Stomach (tissue), 19 donors: ENCODE measurements at places on chromosomes 12 and 14. TPM values are rescaled to one million over a fixed set of nuclear protein-coding genes. Genes with fewer than 3 reads are reported as not detected.
A peak's percentile ranks its signal among the peaks of the same experiment; 100 is the strongest.

FOXM1 gene
- 10.6 TPM for total RNA-seq

OVCH1 gene
- not detected for total RNA-seq

GPN3 gene
- total RNA-seq = 9.0 TPM

PRR4 gene
- not detected for total RNA-seq

KLRC2 gene
- not detected for total RNA-seq

PIANP gene
- 0.14 TPM for total RNA-seq

GRIP1 gene
- 8.8 TPM for total RNA-seq

TUBA1A gene
- 129 TPM for total RNA-seq

MIPOL1 gene
- total RNA-seq = 26.8 TPM

ACSM4 gene
- total RNA-seq = not detected

TEAD4 gene
- total RNA-seq = not detected

COL2A1 gene
- total RNA-seq = 2.2 TPM

- no peak for DNase-seq
These were observed 17.8 kb downstream of the EFCAB11 start for GRCh38 chr14:89936654-89937185.

DNA sequence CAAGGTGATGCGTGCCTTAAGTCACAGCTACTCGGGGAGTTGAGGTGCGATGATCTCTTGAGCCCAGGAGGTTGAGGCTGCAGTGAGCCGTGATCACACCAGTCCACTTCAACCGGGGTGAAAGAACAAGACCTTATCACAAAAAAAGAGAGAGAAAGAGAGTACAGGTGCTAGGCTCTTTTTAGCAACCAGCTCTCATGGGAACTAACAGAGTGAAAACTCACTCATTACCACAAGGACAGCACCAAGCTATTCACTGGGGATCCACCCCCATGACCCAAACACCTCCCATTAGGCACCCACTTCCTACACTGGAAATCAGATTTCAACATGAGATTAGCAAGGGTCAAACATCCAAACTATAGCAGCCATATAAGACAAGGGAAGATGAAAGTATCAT is 164.2 kb downstream of the NDUFA12 start:
- no peak for DNase-seq

GRCh38 chr12:55673638-55674037 is 34.1 kb downstream of the ITGA7 start:
- DNase-seq = no peak

DNA sequence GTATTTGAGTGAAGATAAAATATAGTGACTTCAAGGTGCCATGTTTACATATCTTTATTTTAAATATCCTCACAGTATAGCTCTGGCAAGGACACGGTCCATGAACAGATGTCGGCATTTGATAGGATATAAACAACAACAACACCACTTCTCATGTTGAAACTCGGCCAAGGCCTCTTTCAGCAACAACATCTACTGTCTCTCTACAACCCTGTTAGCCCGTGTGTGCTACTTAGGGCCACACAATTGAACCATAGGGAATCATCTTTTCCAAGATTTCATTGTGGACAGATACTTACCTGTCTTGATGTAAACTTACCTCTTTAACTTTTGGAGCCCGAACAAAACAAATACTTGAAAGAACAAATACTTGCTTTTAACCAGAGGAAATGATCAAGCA is 168.7 kb upstream of the SSTR1 start:
- DNase-seq = no peak

DNA sequence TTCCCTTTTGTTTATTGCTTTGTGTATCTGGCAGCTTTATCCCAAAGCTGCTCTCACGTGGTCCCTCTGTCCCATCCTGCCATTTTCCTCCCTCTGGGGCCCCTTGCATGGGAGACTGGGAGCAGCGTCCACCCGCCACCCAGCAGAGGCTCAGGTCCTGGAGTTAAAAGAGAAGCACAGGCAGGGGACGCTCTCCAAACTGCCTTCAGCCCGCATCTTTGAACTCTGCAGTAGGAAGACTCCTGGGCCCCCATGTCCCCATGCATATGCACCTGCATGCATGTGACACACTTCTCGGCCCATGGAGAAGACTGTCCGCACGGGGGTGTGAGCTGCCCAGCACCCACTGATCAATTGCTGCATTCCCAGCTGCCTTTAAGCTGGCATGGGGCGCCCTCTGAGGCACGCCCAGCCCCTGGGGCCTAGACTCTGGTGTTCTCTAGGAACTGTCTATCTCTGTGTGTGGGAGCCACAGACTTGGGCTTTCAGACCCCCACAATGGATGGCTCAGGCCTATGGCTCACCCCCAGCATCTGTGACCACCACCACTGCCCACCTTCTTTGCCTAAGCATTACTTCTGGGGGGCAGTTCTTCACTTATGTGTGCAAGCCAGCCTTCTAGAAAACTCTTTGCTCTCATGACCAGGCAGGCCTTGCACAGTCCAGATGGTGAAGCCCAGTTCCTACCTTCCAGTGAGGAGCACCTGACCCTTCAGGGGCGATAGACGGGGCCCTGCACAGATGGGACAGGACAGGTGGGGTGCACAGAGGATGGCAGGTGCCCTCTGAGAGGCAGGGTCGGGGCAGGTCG is 96.1 kb upstream of the DIO3 start:
- no peak for DNase-seq

DNA sequence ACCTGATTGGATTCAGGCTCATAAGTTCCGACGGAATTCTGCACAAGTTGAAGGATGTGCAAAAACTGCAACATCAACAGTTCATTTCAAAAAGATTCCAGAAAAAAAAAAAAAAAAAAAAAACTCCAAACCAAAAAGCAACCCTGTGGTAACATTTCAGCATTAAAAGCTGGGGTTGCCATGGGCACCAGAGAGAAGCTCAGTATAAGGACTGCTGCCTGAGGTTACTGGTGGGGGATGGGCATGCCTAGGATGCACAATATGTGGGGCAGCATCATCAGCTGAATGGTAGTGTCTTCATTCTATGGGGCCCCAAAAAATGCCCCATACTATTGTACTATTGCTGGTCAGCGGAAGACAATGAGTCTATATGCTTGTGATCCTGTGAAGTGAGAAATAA is 44.7 kb downstream of the MBIP start:
- DNase-seq = no peak

GRCh38 chr14:92315050-92315805 is 7.7 kb upstream of the SLC24A4 start:
- no peak for DNase-seq

- no peak for DNase-seq
These were observed 52.6 kb downstream of the FZD10 start for GRCh38 chr12:130214686-130215395.

DNA sequence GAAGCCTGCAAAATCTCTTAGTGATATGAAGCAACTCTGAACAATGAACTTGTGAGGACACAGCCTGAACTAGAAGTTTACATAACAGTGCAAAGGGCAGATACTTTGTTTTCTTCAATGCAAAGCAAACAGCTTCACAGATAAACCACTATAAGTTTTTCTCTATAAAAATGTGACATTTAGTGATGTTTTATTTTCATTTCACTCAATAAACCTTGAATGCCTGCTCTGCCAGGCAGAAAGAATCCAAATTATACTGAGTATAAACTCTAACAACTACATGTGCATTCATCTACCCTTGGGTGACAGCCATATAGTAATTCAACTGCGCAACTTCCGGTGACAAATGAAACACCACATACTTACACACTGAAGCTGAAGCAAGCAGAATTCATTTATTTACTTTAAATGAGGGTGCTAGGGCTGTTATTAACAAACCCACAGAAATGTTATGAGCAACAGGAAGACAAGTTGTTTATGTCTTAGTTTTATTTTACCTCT is 10.3 kb downstream of the DCP1B start:
- DNase-seq = no peak

DNA sequence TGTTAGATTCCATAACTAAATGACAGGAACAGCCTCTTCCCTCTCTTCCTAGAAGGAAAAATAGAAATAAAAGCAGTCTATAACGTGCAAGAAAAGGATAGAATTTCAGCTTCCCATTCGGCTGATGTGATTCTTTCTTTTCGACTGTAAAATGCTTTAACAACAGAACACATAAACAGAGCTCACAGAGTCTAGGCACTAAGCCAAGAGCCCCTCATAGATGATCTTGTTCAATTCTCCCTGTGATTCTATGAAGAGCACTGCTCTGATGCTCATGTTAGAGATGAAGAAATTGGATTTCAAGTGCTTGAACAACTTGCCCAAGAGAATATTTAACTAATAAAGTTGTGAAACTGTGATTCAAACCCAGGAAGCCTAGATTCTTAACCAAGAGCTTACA is 232.7 kb downstream of the RPAP3 start:
- DNase-seq = peak; percentile 20

- no peak for DNase-seq
These were observed 18.0 kb downstream of the FOXN4 start for GRCh38 chr12:109291117-109291516.

- no peak for DNase-seq
These were observed 218.8 kb downstream of the DAD1 start for GRCh38 chr14:22370084-22370847.

DNA sequence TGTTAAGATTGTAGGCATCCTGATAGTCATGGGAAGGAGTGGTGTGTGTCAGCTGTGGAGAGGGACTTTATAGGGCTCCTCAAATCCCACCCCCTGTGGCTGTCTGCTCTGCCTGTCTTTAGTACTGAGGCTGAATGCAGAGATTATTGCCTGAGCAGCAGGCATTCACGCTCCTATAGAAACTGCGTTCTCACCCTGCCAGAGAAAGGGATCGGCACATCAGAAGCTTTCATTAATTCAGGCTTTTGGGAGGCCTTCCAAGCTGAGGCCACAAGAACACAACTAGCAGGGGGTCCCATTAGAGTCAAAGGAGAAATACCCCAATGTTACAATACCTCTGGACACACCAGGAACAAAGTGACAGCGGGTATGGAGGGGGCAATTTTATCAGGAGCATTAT is 12.6 kb downstream of the KCNK10 start:
- DNase-seq = no peak

DNA sequence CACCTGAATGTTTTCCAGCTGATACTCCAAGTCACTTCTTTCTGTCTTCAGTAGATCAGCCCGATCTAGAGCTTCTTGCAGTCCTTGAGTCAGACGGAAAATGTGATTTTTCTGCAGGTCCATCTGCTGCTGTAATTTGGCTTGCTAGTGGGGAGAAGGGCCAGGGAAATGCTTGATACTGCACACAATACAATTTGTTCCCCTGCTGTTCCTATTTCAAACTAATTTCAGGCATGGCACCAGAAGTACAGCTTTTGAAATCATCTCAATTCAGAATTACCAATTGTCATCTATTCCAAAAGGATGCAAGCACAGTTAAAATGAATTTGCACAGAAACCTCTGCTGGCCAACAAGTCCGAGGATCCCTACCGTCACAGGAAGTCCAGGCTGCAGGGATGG is 53.4 kb downstream of the PRKAB1 start:
- DNase-seq = no peak

DNA sequence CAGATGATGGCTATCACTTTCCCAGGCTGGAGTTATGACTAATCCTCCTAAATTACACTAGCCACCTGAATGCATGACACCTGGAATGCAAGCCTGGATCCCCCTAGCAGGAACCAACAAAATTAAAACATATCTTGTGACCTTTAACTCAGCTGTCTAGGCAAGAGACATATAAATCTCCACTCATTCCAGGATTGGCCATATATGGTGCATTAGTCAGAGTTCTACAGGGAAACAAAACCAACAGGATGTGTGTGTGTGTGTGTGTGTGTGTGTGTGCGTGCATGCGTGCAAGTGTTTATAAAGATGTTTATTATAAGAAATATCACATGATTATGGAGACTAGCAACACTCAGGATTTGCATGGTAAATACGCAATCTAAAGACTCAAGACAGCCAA is 212.8 kb downstream of the KIF21A start:
- no peak for DNase-seq

DNA sequence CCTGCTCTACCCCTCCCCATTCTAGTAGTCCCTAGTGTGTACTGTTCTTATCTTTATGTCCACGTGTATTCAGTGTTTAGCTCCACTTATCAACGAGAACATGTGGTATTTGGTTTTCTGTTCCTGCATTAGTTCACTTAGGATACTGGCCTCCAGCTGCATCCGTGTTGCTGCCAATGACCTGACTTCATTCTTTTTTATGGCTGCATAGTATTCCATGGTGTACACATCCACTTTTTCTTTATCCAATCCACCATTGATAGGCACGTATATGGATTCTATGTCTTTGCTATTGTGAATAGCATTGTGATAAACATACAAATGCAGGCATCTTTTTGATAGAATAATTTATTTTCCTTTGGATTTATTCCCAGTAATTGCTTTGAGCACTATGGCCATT is 327.7 kb downstream of the DUSP6 start:
- DNase-seq = no peak

GRCh38 chr12:51077930-51078329 is 5.5 kb downstream of the CSRNP2 start:
- DNase-seq = peak; percentile 49

DNA sequence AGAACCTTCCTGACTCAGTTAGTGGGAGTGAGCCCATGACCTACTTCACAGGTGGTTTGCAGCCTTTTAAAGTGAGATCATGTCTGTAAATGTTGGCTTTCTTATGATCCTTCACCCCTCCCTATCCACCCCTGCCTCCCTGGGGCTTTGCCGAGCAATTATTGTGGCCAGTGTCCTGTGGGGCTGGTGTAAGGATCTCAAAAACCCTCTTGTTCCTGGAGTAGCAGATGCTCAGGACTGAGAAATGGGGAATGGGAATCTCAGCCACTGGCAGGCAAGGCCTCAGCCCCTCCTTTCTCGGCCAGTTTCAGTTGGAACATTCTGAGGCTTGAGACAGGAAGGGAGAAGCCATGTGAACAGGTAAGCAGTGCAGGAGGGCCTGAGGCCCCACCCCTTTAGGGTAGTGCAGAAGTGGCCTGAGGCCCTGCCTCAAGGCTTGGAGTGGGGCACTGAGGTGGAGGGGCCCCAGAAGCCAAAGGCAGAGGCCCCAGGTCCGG is 53.8 kb downstream of the PLEKHG3 start:
- DNase-seq = no peak

GRCh38 chr12:31315784-31316465 is 10.0 kb downstream of the SINHCAF start:
- no peak for DNase-seq

DNA sequence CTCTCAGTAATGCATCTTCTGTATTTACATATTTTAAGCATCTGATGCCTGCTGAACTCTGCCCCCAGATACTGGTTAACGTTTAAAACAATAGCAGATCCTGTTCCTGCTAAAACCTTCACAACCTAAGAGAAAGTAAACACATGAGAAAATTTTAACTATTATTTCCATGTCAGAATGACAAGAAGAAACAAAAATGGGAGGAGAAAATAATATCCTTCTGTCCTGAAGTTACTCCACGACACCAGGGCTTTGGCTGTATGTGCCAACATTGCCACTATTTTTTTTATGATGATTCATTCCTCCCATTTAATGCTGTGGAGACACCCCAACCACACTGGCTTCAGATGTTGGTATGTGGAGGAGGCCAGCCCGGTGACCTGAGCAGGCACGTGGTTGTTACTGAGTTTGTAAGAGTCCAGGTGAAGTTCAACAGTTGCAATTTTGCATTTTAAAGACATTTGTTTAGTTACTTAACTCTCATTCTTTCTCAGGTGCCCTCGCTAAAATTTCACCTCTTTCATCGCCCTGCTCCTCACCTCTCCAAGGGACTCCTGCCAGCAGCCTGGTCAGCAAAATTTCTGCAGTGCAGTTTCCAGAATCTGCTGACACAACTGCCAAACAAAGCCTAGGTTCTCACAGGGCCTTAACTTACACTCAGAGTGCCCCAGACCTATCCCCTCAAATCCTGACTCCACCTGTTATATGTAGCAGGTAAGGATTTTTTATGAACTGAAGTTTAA is 65.5 kb upstream of the SLCO1C1 start:
- no peak for DNase-seq
